HFF-Myc (cell line): ENCODE measurements at places on chromosomes 13 and 19.

GRCh38 chr13:41545432-41545707 is 88.0 kb downstream of the RGCC start:
- DNase-seq: no peak

- DNase-seq: no peak
Measured at GRCh38 chr19:51686171-51686570, 7.0 kb upstream of the SPACA6 start.

DNA sequence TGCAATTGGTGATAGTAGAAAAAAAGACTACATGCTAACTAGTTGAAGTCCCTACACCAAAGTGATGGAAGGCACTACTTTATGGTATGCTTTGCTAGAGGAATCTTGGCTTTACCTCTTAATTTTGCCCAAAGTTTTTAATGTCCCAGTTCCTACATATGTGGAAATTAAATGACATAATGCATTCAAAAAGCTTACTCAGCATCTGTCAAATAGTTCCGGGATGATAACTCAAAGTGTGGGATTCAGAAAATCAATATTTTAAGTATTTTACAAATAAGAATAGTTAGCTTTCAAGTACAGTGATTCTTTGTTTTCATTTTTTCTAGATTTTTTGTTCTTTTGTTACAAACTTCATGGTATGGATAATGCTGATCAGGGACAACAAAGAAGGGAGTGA is 211.6 kb downstream of the PCDH20 start:
- DNase-seq: no peak

GRCh38 chr19:42335374-42335936 is 10.0 kb downstream of the MEGF8 start:
- no peak for DNase-seq

DNA sequence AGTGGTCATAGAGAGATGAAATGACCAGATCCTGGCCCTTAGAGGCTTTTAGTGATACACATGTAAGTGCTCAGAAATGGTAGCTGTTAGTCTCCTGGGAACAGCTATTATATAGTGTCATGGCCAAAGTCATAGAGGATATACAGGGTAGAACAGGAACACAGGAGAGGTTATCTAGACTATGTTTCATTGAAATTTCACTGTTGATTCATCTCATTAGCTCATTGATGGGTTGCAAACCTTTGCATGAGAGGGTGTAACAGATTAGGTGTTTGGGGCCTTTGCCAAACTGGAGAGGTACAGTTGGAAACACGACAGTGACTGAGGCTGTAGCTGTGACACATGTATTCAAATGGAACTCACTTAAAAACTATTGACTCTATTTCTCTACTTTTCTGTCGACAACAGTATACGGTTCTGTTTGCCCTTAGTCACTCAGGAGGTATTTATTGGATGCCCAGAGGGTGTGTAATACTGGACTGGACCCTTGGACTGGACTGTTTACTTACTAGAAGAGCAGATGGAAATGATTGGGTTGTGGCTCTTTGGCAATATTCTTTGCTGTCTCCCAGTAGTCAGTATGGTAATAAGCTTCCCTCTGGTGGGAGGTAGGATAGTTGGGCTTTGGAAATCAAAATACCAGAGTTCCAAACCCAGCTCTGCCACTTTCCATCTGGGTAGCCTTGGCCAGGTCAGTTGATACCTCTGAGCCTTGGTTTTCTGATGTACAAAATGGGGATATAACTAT is 29.8 kb downstream of the ARHGAP35 start:
- peak; percentile 79 for DNase-seq

DNA sequence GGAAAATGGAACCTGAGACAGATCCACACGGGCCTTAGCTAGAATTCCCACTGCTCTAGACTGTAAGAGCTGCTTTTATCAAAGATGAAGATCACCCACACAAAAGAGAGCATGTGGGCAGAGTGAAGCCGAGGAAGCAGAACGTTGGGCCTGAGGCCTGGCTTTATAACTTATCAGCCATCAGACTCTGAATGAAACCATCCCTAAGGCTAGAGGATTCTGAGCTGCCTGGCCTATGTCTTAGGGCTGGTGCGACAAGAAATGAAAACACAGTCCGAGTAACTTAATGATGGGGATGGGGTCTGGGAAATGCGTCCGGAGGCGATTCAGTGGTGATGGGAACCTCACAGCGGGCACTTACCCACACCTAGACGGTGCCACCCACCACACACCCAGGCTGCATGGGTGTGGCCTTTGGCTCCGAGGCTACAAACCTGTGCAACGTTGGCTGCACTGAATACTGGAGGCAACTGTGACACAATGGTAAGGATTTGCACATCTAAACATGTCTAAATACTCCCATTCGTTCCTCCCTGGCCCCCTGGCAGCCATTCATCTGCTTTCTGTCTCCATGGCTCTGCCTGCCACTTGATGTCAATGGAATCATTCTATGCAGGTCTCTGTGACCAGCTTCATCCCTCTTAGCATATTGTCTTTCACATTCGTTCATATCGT is 62.0 kb downstream of the SLC15A1 start:
- DNase-seq: no peak

DNA sequence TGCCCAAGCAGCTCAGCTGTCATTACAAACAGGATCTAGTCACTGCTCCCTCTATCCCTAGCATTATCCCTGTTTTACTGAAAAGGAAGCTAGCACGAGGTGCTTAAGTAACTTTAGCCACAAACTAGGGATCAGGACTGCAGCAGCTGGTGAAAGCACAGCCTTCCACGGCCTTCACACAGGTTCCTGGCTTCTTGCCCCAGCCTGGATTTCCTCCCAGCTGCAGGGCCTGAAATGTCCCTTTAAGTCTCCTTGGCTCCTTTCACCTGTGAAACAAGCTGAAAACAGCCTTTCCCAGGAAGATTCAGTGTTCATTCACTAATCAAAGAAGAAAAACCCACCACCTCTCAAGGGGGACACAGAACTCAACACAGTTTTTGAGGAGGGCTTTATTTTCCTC is 754.5 kb downstream of the DIAPH3 start:
- no peak for DNase-seq

GRCh38 chr19:1016647-1017114 is 4.2 kb downstream of the TMEM259 start:
- DNase-seq: no peak

- DNase-seq: peak; percentile 55
Measured at GRCh38 chr19:13277104-13277809, 127.0 kb downstream of the IER2 start.

- DNase-seq: no peak
Measured at GRCh38 chr19:8208119-8208921, 850 bp upstream of the CERS4 start.

- peak; percentile 22 for DNase-seq
Measured at GRCh38 chr19:51097166-51097738, 11.0 kb downstream of the CTU1 start.

GRCh38 chr19:35945121-35945790 is 9.1 kb downstream of the LRFN3 start:
- no peak for DNase-seq

DNA sequence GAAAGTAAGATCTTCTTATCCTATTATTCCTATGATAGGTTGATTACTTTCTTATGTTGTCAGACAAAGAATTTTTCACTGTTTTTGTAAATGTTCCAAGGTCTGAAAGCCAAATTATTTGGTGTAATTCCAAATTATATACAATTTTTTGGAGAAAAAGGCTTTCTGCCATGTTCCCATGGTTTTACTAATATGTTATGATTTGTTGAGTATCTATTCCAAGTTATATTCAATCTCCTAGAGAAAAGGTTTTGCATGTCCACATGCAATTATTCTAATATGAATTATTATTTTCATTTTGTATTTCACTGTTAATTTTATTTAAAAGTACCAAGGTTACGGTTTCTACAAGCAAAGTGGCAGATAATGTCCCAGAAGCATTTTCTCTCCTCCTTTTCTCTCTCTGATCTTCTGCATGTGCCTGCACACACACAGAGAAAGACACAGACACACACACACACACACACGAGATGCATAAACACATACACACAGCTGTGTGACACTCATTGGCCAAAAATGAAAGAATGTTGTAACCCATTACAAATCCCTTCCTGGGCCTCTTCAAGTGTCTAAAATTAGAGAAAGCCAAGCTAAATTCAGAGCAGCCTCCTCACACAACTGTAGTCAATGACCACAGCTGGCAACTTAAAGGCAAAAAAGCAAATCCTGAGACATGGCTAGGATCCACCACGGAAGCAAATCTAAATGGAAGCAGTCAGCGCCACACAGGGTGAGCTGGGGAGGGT is 621.0 kb downstream of the EFNB2 start:
- DNase-seq: no peak

- DNase-seq: no peak
Measured at GRCh38 chr19:33340991-33341390, 32.5 kb upstream of the CEBPG start.
